Large intestine (tissue), 12 donors: ENCODE measurements at places on chromosomes 11 and 22. TPM values are rescaled to one million over a fixed set of nuclear protein-coding genes. Genes with fewer than 3 reads are reported as not detected.

Gene FAM180B
- 0.19 TPM for polyA plus RNA-seq

DNA sequence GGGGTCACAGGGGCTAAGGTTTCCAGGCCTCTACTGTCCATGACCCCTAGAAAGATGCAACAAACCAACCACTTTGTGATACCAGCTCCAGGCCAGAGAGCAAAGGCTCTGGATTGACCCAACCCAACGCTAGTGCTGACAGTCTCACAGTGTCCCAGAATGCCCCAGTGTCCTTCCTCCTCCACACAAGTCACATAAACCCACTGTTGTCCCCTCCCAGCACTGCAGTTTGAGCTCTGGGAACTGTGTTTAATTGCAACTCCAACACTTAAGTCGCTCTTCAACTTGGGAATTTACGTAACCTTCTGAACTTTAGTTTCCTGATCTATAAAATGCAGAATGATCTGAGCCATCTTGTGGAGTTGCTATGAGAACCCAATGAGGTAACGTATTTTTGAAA lies 47.5 kb downstream of the PC start:
- no peak for DNase-seq

DNA sequence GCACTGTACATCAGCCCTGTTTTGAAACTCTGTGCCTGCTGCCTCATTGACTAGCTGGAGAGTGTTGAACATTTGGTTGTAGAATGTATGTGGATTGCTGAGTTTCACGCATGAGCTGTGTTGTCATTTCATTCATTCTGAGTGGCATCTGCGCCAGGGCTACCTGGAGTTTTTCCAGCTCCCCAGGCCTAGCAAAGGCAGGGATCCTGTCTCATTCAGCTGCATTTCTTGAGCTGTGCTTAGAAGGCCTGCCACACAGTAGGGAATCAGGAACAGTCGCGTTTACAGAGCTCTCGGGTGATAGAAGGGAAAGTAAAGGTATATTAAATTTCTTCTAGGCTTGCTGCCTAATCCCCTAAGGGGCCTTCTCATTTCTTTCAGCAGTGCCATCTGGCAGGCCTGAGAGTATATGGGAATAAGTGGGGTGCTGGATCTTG lies 44.3 kb downstream of the PTPRJ start:
- no peak for DNase-seq

DNA sequence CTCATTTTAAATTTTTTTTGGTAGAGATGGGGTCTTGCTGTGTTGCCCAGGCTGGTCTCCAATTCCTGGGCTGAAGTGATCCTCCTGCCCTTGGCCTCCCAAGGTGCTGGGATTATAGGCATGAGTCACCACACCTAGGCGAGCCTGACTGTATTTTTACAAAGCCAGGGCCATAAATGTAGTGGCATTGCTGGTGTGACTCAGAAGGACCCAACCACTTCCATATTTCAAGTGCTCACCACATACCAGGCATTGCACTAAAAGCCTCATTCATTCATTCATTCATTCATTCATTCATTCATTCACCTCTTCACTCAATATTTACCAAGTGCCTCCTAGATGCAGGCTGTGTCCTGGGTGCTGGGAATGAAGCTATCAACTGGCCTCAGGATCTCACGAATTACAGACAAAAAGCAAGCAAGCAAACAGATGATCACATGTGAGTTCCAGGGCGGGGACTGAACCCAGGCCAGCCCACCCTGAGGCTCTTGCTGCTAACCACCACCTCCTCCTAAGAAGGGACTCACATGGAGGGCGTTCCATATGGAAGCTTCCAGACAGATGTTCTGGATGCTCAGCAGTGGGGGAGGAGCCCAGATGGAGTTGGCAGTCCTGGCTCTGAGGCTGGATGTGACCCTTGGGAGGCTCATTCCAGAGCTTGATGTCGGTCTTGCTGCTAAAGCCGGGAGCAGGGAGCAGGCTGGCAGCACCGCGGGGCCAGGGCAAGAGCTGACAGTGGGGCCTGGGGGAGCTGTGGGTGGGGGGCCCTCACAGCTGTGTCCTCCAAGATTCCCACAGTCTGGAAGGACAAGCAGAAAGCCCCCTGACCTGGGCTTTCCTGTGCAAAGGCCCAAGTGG lies 158.8 kb downstream of the CTTN start:
- no peak for DNase-seq

DNA sequence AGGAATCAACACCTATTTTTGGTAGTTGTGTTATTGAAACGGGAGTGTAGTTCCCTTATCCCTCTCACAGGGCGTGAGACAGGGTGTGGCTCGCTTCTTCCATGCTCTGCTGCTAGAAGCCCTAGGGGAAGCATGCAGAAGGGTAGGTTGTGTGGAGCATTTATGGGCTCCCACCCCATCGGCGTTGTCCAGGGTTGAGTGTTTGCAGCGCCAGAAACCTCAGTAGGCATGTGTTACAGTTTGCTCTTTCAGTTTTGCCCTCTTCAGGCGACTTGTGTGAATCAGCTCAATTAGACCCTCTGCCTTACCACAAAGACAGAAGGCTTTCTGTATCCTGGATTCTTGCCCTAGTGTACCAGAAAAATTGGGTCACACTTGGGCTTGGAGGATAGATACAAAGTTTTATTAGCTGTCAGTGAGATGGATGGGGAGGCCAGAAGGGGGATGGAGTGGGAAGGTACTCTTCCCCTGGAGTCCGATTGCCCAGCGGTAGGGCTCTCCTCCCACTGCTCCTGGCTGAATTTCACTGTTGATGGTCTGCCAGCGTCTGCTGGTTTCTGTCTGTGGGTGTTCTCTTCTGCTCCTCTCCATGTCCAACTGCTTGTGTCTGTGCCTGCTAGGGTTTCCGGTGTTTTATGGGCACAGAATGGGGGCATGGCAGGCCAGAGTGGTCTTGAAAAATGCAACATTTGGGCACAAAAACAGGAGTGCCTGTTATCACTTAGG lies 358.3 kb upstream of the CTSC start:
- DNase-seq: no peak

GRCh38 chr11:61569701-61570100 lies 11.2 kb downstream of the SYT7 start:
- no peak for DNase-seq

GRCh38 chr11:69839516-69839915 lies 20.3 kb upstream of the FGF3 start:
- DNase-seq: peak; percentile 62

GRCh38 chr11:73372375-73372993 lies 3.7 kb upstream of the RELT start:
- DNase-seq: no peak
